ENCODE measurements at places on chromosomes 12 and 14.

DNA sequence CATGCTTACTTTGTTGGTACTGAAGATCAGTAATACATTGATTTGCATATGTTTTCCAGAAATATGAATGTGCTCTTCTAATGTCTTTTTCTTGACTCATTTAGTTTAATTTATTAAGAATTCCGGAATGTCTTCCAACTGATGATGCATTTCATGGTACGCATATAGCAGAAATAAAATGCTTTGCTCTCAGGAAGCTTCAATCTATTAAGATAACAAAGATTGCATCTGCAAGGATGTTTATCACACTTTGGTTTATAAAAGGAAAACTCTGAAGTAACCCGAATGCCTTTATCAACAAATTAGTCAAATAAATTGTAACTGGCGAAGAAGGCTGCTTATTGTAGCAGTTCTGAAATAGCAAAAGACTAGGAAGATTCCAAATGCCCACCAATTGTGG is 166.4 kb upstream of the LMNTD1 start:
- no peak for DNase-seq

DNA sequence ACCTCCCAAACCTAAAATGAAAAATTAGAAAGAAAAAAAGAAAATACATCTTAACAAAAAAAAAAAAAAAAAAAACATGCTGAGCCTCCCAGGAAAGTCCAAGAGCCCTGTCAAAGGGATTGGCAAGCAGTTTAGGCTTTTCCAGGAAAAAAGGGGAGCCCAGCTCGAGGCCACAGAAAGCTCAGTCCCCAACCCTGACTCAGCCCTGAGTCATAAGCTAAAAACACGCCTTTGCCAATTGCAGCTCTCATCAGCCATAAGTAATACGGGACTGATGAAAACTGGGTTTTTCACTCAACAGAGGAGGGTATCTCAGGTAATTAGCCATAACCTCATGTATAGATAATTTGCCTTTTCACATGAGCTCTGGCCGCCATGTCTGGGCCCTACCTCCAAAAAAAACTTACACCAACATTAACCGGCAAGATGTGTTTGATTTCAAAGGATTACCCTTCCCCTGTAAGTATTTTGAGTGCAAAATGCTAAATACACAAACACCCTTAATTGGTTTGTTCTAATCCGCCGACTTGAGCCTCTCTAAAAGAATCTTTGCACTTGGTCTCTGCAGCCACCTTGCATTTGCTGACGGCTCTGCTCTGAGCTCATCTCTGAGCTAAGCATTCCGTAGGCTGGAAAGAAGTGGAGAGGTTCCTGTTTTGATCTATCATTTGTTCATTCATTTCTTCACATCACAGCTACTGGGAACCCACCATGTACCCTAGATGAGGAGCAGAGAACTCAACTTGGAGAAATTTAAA is 319.2 kb downstream of the BCL11B start:
- DNase-seq, result no peak

GRCh38 chr14:72812292-72812851 is 81.5 kb downstream of the DPF3 start:
- no peak for DNase-seq

DNA sequence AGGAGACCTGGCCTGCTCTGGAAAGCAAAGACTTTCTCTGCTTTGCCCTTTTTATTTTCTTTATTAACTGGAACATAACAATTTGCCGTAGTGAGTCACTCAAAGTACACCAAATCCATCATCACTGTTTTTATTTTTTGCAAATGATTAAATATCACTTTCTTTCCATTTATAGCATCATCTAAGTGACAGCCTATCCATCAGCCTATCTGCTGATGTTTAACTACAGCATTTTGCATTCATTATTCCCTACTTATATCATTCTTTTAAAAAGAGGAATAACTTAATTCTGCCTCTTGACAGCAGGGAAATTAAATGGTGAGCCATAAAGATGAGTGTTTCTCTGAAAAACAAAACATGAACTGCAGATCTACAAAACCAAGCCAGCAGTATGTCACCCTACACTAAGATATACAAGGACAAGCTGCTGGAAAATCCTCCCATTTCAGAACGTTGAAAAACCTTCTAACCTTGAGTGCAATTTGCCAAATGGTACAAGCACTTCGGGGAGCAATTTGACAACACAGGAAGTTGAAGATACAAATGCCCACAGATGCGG is 821.3 kb upstream of the TMEM132C start:
- DNase-seq, result no peak

DNA sequence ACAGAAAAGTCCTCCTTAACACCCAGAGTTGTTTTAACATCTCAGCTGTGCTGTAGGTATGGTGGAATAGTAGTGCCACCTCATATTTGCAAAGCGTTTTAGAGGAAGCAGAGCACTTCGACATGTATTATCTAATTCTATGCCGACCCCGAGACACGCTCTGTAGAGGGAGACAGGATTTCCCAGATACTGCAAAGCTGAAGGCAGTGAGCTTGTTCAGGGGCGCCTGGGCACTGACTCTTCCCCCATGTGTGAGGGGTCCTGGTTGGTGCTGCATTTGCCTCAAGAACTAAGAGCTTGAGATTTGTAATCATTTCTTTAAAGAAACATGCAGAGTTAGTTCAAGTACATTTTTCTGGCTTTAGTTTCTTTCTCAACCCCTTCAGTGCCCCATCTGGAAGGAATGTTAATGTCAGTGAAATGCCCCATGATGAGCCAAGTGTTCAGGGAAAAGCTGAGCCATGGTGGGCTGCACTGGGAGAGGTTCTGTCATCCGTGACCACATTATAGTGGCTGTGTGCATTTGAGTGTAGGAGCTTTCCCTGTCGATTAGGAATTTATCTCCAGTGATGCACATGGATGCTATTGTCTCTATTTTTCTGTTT is 66.3 kb downstream of the MBIP start:
- no peak for DNase-seq

All from stimulated activated CD8-positive, alpha-beta memory T cell treated with anti-CD3 and anti-CD28 coated beads, Interleukin-7, amount 100 ng/mL, for 48 hours (primary cell).